ENCODE measurements at places on chromosomes 7 and 10.

DNA sequence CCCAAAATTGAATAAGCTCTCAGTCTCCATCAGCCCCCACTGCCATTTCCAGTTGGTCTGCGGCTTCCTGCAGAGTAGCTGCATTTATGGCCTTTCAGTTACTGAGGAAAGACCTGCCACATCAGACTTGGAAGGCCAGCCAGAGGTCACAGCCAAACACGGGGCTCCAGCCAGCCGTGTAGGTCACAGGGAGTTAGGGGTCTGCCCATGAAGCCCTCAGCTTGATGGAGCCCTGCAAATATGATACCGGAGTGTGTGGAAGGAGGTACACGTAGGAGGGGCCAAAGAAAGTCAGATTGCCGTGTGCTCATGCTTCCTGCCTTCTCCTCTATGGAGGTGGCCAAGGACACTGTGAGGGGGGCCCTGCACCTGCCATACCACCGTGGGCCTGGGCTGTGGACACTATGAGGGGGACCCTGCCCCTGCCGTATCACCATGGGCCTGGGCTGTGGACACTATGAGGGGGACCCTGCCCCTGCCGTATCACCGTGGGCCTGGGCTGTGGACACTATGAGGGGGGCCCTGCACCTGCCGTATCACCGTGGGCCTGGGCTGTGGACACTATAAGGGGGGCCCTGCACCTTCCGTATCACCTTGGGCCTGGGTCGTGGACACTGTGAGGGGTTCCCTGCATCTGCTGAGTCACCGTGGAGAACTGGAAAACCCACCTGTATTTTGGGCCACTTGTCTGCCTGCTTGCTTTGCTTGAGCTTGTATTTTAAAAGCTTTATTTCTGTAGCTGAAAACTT, 335.7 kb upstream of the SHH start:
- DNase-seq, result no peak

DNA sequence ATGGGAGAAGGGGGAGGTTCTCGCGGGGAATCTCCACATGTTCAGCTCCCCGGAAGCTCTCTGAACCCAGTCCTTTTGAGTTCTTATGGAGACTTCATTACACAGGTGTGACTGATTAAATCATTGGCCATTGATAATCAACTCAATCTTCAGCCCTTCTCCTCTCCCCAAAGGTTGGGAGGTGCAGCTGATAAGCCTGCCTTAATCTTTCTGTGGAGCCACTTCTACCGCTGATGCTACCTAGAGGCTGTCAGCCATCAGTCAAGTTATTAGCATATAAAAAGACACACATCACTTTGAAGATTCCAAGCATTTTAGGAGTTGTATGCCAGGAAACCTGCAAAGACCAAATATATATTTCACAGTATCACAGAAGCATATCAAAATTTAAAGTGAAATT, 91.7 kb downstream of the MARCHF5 start:
- DNase-seq, result no peak

DNA sequence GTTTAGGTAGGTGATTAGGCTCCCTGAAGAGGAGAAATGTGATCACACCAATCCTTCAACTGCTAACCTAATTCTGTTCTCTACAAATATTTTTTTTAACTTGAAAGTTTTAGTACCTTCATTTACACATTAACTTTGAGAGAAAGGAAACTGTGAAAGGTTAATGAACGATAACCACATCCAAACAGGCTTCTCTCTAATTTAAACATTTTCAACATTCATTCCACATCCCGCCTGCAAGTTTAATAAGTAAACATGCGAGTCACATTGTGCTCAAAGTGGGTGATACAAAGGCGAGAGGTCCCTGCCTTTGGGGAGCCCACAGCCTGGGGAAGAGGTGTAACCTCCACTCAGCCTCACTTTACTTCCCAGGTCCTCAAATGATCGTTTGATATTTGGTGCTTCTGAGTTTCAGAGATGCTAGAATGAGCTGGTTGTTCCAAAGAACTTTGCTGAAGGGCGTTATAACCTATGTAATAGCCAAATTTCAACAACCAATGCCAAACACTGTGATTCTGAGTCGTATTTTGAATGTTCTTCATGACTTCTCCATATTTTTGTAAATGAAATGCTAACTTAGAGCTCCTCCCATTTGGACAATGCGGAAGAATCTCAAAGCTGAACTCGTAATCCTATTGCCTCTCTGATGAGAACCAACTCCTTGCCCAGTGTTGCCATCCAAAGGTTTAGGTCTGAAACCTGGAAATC, 47.5 kb downstream of the DENND2A start:
- no peak for DNase-seq

DNA sequence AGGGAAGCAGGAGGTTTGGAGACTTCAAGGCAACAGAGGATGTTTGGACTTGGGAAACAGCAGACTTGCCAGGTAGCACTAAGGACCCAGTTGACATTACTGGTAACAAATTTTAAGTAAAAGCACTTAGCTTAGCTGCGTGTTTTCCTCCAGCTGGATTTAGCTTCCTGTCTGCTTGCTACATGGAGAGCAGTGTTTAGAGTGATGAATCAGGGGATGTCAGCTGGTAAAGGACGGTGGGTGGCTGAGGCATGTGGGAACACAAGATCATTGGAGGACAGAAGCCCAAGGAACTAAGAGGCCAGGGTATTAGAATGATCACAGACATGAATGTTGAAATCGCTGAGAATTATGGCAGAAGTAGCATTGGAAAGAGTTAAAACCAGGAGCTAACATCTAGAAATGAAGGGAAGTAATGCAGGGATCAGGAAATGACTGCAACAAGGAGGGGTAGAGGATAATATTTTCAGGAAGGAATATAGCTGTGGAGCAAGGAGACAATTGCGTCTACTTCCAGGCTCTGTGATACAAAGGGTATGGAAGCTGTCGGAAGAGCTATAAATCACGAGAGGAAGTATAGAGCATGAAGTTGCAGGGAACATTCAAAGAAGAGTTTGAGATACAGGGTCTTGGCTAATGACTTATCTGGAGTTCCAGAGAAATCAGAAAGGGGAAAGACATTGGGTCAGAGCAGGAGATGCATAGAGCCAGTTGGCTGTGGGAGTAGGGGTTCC, 34.4 kb downstream of the CALD1 start:
- no peak for DNase-seq

GRCh38 chr10:1754506-1755153, 17.3 kb upstream of the ADARB2 start:
- DNase-seq, result no peak

- no peak for DNase-seq
Measured at GRCh38 chr10:61882621-61883370, 18.7 kb upstream of the ARID5B start.

GRCh38 chr7:45084336-45084735, 4.4 kb downstream of the NACAD start:
- no peak for DNase-seq

- DNase-seq, result peak; percentile 25
Measured at GRCh38 chr10:74748468-74749031, 77.8 kb upstream of the KAT6B start.

GRCh38 chr7:24826662-24827020, 69.4 kb upstream of the GSDME start:
- DNase-seq, result no peak

DNA sequence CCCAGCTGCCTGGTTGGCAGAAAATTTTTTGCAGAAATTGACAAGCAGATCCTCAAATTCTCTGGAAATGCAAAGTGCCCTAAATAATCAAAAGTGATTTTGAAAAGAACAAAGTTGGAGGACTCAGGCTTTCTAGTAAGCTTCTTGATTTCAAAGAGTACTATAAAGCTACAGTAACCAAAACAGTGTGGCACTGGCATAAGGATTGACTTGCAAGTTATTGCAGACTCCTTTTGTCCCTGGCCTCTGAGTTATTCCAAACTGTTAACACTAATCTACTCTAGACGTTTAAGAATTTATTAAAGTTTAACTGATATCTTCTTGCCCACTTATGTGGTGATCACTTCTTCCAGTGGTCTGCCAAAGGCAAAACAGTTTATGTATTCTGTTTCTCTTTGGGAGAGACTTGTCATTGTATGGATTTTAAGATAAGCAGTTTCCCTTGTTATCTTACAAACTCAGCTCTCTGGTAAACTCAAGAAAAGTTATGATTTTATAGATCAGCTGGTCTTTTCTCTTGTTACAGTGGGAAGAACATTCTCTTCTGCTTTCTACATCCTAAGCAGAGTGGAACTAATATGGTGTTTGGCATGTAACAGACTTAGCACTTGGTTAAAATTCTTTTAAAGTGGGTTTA, 41.4 kb downstream of the LOXL4 start:
- no peak for DNase-seq

DNA sequence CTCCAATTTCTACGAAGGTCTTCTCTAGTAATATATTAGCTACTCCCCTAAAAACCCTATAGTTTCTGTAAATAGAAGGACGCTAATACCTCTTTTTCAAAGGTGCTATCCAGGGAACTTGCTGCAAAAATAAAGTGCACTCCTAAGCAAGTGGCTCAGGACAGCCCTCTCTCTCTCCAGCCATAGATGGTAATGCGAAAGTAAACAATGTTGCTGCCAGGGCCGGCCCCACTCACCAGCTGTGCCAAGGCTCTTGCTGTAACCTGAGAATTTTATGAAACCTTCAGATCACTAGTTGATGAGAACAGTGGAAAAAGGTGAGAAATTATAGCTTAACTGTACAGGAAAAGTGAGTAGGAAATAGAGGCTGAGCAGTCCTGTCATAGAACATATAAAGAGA, 10.9 kb upstream of the TAS2R39 start:
- no peak for DNase-seq

- DNase-seq, result no peak
Measured at GRCh38 chr7:120941856-120942255, 8.7 kb upstream of the ING3 start.

Measured in mesothelial cell of epicardium (in vitro differentiated cells).